ENCODE measurements at places on chromosomes 2 and 18.

GRCh38 chr2:43274055-43274454, 47.6 kb upstream of the ZFP36L2 start:
- no peak for DNase-seq

DNA sequence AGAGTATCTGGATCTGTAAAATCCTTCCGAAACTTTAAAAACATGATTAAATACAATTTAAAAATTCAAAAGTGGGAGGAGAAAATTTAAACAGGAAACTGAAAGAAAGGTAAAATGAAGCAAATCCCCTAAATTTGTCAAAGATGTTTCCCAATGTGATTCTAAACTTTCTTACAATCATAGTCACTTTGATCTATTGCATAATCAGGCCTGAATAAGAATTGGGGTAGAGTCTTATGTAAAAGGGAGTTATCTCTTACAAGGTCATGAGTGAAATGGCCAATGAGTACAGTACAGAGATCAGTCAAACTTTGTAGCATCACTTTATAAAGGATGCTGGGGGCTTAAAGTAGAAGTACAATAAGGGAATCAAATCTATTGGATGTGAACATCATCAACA, 1657.7 kb upstream of the CELF4 start:
- no peak for DNase-seq

- DNase-seq = no peak
Measured at GRCh38 chr2:167187978-167188967, 300.0 kb downstream of the XIRP2 start.

DNA sequence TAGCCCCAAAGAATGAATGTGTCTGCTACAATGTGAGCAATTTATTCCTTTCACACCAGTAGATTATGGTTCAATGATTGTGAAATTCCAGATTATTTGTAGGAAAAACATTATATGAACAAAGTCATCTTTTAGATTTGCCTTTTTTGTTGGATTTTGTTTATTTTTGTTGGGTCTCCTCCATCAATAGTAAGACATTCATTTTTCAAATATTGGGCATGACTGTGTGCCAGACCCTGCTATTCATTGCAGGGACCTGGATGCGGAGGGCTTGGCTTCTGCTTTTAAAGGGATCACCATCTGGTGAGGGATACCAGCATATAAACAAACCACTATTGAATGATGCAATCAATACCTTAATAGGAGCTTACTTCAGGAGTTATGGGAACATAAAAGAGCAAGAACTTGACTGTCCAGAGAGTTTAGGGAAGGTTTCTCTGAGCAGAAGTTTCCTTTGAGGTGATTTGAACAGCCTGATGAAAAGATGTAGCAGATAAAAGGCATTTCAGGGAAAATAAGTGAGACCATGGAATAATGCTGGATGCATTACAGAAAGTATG, 486.7 kb downstream of the EPHA4 start:
- peak; percentile 35 for DNase-seq

- no peak for DNase-seq
Measured at GRCh38 chr2:109046925-109047508, 58.0 kb upstream of the EDAR start.

GRCh38 chr2:196170606-196171247, 651 bp downstream of the STK17B start:
- no peak for DNase-seq

DNA sequence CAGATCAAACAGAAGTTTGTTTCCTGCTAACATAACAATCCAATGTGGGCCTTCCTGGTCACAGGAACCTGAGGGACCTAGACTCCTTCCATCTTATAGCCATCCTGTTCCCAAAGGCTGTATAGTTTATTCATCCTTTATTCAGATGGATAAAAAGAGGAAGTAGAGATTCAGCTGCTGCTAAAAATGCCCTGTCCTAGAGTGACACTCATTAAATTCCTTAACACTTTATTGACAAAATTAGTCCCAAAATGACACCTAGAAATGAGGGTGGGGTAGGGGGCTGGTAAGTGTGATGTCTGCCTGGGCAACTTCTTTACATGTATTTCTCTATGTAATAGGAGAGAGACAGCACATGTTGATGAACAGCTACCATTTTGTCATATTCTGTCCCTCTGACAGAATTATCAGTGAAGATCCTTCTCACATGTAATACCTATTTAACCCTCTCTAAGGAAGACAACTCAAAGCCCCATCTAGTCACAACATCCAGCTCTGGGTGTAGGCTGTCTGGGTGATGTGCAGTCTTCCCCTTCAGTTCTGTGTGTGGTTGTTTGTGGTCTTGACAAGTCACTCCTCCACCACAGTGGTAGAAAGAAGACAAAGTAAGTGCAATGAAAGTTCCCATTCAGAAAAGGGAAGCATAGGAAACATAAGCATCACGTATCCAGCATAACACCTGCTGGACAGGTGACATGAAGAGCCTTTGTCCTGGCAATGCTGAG, 253.9 kb upstream of the CNTNAP5 start:
- no peak for DNase-seq

DNA sequence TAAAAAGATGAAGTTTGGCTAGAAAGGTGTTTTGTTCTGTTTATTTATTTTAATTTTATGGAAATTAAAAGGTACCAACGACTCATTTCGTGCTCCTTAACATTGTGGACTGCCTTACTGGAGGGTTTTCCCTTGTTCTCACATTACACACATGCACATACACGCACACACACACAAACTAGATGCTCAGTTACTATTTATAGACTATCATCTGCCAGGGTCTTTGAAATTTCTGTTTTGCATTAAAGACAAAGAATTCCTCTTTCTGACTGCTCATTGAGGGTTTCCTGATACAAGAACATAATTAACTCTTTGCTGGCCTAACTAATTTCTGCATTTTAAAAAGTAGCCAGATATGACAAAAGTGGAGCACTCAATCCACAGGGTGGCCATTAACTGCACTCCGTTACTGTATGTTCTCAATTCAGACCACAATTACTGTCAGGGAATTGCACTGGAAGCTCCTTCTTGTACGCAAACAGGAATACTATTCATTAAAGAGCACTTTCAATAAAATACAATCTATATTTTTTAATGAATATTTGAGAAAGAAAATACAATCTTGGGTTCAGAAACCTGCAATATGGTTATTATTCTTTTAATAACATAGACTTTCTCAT, 366.9 kb upstream of the GALNT5 start:
- DNase-seq = peak; percentile 37

GRCh38 chr2:42978887-42979415, 186.6 kb upstream of the HAAO start:
- DNase-seq = no peak

GRCh38 chr18:24584205-24584604, 123.8 kb downstream of the HRH4 start:
- DNase-seq = no peak

GRCh38 chr2:227043981-227044380, 120.0 kb downstream of the COL4A4 start:
- no peak for DNase-seq

DNA sequence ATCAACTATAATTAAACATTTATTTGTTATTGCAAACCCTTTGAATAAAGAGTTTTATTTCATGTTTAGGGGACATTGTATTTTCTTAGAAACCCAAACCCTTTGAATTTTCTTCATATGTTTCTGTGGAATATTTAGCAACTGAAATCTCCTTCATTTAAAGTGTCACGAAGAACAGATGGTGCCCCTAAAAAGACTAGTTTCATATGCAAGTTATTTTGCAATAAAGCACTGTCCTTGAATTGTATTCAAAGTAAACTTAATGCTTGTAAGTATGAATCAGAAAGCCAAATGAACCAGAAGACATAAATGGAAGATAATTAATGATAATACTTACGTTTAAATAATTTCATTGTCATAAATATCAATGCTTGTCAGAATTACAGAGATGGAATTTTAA, 151.9 kb upstream of the CWC22 start:
- DNase-seq = no peak

DNA sequence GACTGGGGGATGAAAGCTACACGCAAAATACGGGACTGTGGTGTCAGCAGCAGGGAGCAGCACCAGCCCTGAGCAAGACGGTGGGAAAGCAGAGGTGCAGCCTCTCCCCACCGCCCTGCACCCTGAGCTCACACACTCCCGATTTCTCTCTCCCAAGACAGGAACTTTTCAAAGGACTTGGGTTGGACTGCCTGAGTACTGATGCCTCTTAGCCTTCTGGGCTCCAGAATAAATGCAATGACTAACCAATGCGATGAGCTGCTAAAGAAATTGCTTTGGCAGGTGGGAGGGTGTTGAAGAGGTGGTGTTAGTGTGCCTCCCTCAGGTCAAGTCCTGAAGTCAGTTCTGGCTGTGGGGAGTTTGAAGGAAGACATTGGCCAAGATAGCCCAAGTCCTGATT, 9.6 kb downstream of the TRIM54 start:
- no peak for DNase-seq

Data from fibroblast of skin of left biceps (primary cell).